CD4-positive, alpha-beta T cell treated with Interferon gamma for 1 hour (primary cell): ENCODE measurements at places on chromosomes 3 and 15.

DNA sequence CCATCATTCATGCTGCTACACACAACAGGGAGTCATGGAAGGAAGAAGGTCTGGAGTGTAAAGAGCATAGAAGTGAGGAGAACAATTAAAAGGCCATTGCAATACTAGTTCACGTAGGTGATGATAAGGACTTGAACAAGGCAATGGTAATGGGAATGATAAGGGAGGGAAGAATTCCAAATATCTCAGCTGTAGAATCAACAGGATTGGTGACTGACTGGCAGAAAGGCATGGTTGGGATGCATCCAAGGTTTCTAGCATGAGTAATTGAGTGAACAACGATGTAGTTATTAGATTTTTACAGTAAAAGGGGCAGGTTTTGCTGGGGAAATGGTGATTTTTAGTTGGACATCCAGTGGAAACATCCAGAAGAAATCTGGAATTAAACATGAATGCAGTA, 2.4 kb upstream of the SEC62 start:
- no peak for DNase-seq

DNA sequence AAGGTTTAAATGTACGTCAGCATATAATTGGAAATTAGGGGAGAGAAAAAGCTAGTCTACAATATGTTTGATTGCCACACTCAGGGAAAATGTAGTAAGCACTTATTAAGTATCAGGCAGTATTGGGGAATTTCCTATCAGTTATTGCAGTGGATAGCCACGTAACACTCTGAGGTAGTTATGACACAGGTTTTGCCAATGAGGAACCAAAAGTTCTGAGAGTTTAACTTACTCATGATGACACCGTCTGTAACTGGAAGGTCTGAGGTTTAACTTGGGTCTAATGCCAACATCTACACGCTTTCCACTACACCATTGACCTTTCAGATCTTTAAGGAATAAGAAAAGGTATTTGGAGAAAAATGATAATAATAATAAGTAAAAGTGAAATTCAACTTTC, 89.5 kb downstream of the ZMAT3 start:
- DNase-seq = no peak

DNA sequence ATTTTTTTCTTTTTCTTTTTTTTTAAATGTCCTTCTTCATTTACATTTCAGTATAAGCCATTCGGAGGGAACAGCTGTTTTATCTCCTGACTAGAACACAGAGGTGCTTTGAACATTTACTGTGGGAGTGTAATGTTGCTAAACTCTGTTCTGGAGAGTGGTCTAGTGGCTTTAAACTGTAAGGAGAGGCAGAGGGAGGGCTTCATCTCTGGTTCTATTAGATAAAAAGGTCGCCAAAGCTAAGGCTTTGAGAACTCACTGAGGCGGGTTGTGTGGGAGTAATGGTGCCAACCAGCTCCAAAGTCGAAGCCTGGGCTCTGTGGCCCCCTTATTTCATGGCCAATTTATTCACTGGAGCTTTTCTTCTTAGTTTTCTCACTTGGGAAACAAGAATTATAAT, 133.2 kb downstream of the ANXA2 start:
- no peak for DNase-seq

- DNase-seq = peak; percentile 84
Measured at GRCh38 chr3:146469150-146470017, at the start of gene PLSCR2. TSS of gene PLSCR2 (minus strand) at chr3:146469561. CDS start at chr3:146459904, 9,657 bp downstream.

DNA sequence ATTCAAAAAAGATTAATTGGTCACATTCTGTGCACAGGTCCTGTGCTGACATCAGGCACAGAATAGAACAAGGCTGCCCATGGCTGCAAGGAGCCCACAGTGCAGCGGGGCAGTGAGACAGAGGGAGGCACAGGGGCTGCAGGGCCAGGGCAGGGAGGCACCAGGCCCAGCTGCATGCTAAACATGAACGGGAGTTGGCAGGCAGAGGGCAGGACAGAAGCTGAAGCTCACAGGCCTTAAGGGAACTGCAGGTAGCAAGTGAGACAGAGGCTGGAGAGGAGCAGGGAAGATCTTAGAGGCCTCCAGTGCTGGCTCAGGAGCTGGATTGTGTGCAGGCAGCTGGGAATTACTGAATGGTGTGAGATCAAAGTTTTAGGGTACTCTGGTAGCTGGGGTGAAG, 26.2 kb downstream of the IDH3A start:
- DNase-seq = no peak

DNA sequence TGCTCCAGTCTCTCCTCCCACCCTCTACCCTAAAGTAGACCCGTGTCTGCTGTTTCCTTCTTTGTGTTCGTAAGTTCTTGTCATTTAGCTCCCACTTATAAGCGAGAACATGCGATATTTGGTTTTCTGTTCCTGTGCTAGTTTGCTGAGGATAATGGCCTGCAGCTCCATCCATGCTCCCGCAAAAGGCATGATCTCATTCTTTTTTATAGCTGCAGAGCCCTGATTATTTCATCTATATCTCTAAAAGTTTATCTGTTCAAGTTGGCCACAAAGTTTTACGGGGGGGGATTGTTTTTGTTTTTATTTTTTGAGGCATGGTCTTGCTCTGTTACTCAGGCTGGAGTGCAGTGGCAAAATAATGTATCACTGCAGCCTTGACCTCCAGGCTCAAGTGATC, 4.4 kb upstream of the NEO1 start:
- no peak for DNase-seq

DNA sequence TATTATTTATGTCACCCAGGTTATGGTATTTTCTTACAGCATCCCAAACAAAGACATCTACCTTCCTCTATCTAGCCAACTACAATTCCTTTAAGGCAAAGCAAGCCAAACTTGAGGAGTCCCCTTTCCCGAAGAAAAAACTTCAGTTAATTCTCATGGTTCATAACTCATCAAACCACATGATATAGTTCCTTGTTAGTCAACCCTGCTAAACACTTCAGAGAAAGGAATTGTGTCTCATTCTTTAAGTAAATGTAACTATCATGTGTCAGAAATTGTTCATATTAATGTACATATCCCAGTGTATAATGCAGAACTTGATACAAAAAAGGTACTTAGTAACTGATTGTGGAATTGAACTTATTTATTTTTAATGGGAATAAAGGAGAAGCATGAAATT, 44.4 kb downstream of the ST3GAL6 start:
- no peak for DNase-seq

- no peak for DNase-seq
Measured at GRCh38 chr3:129572603-129573002, 29.6 kb downstream of the H1-8 start.

GRCh38 chr15:83077491-83078230, 10.6 kb upstream of the BTBD1 start:
- no peak for DNase-seq

GRCh38 chr3:81462921-81463320, 298.5 kb downstream of the GBE1 start:
- DNase-seq = no peak

DNA sequence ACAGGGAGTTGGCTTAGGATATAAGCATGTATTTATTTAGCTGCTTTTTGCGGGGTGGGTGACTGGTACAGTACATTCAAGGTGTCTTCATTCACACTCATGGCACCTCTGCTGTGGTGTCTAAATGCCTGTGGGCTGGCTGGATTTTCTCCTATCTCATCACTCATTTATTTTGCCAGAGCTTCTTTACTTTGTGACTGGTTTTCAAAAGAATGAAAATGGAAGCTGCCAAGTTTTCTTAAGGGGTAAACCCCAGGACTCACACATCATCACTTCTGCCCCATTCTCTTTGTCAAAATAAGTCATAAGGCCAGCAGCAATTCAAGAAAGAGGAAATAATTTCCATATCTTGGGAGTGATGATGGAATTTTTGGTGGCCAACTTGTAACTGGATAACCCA, 493.4 kb upstream of the ALCAM start:
- no peak for DNase-seq

GRCh38 chr3:34571714-34572113, 773.3 kb downstream of the PDCD6IP start:
- DNase-seq = no peak

DNA sequence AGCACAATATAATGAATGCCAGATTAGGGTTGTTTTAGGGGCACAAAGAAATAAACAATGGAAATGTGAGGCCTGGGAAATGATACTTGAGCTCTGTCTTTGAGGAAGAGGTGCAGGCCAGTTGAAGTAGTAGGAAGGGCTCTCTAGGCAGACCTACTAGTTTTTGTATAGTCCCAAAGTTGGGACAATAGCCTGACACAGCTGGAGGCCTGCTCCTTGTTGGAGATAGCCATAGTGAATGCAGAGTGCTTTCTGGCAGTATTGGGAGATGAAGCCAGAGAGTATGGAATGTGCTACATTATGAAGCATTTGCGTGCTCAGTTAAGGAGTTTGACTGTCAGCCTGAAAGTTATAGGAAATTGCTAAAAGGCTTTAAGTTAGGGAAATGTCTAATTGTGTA, 251.2 kb upstream of the ZPLD1 start:
- no peak for DNase-seq

- no peak for DNase-seq
Measured at GRCh38 chr3:160622263-160623045, 54.5 kb upstream of the ARL14 start.

DNA sequence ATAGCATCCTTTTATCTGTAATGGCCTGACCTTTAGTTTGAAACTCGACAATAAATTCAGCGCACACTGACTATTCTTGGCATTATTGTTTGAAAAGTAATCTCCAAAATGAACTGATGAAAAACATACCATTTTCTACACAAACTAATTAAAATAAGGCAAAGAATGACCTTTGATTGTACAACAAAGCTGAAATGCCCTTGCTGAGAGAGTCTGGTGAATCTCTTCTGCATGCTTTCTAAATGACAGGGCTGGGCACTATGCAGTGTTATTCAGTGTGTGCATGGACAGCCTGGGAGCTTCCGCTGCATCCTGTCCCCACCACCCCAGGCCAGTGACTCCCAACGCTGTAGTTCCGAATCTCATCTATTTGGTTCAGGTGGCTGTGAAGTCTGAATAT, 530.8 kb downstream of the FOXP1 start:
- DNase-seq = no peak
